ENCODE measurements at places on chromosomes 12 and 14. TPM values are rescaled to one million over a fixed set of nuclear protein-coding genes. Genes with fewer than 3 reads are reported as not detected.

- DNase-seq, result no peak
Observed at GRCh38 chr12:67943141-67943892, 45.9 kb upstream of the IFNG-AS1 start.

DNA sequence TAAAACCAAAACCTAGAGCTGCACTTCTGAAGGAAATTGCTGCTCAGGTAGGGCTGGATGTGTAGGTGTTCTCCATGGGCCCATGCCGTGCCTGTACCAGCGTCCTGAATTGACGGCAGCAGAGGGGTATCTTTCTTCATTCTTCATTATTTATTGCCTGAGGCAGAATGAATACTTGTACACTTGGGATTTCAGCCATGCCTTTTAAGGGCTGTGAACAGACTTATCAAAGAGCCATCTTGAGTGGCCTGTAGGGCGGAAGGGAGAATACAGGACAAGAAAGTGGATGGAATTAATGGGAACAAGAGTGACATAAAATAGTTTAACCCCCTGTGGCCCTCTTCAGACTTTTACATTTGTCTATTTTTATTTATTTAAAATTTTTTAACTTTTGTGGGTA, 61.4 kb downstream of the RASSF3 start:
- DNase-seq, result no peak

DNA sequence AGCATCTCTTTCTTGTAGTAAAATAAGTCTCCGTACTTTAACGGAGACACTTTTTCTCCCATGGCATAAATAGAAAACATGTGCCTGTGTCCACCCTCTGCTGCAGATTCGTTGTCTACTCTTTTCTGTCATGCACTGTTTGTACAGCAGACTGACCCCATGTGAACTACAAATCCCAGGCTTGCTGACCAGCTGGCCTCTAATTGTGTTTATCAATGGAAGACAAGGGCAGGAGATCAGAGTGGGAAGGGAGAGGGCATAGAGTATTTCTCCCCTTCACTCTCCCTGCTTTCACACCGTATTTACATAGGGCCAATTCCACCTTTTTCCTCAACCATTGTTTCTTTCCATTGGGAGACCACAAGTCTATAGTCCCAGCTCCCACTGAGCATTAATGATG, 31.0 kb upstream of the TMTC2 start:
- DNase-seq, result no peak

Gene HOXC9
- not detected for total RNA-seq

Gene LRR1
- 5.6 TPM for total RNA-seq

DNA sequence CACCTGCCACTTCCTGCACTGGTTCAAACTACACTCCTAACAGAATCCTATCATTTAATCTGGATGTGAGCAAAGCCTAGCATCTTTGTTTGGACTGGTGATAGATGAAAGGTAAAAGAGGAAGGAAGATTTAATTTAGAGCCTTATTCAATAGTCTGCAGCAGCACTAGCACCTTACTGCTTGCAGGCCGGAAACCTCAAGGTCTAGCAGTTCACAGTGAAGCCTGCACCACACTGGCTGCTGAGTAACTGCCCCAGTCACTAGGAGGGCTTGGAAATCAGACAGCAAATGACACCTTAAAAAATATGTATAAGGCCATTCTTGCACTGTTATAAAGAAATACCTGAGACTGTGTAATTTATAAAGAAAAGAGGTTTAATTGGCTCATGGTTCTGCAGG, 358.0 kb downstream of the DAD1 start:
- DNase-seq, result no peak

DNA sequence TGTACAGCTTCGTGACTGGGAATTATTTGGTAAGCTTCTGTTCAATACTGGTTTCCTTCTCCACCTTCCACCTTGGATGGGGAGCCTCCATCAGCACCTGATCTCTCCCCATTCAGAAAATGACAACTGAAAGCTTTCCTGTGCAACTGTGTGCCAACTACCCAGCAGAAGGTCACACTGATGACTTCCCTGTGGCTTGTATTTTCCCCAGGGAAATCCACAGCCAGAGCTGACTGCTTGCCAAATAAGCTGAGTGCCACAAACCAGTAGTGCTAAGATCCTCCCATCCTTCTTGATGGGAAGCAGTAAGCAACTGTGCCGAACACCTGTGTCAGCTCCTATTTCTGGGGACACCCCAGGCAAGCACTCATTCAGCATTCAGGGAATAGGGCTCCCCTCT, 257.2 kb upstream of the SOX5 start:
- DNase-seq, result no peak

- no peak for DNase-seq
Observed at GRCh38 chr12:105676694-105677093, 346.2 kb downstream of the C12orf75 start.

Gene SLCO1B1
- 141 TPM for total RNA-seq

Gene RNF212B
- total RNA-seq, result not detected

DNA sequence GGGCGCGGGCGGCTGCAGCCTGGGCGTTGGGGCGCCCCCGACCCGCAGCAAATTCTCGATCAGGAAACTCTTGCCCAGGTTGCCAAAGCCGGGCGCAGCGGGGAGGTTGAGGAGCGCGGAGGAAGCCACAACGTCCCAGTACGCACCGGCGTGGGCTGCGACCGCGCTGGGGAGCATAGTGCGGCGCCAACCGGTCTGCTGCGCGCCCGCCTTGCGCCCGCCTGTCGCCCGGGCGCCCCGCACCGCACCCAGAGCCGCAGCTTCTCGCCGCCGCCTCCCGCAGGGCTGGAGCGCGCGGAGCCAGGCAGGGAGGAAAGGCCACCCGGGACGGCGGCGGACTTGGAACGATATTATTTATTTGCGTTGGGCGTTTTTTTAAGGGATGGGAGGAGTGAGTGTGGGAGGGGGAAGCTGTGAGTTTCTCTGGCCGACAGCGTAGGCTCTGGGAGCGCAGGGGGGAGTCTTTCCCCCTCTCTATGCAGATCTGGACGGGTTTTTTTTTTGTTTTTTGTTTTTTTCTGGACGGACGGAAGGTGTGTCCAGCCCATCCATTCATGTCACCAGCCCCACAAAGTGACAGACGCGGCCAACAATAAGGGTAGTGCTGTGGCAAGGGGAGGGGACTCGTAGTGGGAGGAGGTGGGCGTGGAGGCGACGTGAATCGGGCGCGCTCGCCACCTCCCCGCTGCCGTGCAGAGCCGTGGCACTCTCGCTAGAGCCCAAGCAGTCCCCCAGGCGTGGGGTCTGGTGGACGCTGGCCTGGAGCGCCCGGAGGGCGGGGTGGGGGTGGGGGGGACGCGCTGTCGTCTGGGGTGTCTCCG, at the start of gene DBX2:
DBX2 (minus strand) TSS at position 349 of the 821 bp plus-strand sequence; CDS start at position 177, 172 bp downstream.
- no peak for DNase-seq
